ENCODE measurements at places on chromosomes 1 and 21.

- DNase-seq = peak; percentile 9
These were observed 44.1 kb downstream of the PGBD5 start for GRCh38 chr1:230382001-230382491.

- DNase-seq = no peak
These were observed 66.6 kb upstream of the POU3F1 start for GRCh38 chr1:38113159-38113666.

- peak; percentile 76 for DNase-seq
These were observed 68.1 kb downstream of the URB2 start for GRCh38 chr1:229694053-229694693.

DNA sequence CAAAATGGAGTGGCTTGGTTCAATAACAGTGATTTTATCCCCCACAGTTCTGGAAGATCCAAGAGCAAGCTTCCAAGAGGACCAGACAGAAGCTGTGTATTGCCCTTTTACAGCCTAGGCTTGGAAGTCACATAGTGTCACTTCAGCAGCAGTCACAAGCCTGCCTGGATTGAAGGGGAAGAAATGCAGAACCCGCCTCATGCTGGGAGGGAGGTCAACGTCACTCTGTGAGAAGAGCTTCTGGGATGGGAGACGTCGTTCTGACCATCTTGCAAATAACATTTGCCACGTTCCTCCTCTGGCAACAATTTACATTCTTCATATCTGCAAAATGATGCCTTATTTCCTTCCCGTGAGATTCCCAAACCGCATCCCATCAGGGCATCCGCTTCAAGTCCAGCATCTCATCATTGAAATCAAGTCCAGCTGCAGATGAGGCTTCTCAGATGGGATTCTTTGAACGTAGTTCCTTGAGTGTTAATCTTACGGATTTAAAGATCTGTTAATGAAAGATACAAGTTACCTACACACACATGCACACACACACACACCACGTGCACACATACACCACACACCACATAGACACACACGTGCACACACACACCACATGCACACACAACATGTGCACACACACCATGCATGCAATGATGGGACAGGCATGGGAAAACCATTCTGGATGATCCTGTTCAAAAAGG lies 23.9 kb upstream of the KIF1B start:
- DNase-seq = peak; percentile 71

DNA sequence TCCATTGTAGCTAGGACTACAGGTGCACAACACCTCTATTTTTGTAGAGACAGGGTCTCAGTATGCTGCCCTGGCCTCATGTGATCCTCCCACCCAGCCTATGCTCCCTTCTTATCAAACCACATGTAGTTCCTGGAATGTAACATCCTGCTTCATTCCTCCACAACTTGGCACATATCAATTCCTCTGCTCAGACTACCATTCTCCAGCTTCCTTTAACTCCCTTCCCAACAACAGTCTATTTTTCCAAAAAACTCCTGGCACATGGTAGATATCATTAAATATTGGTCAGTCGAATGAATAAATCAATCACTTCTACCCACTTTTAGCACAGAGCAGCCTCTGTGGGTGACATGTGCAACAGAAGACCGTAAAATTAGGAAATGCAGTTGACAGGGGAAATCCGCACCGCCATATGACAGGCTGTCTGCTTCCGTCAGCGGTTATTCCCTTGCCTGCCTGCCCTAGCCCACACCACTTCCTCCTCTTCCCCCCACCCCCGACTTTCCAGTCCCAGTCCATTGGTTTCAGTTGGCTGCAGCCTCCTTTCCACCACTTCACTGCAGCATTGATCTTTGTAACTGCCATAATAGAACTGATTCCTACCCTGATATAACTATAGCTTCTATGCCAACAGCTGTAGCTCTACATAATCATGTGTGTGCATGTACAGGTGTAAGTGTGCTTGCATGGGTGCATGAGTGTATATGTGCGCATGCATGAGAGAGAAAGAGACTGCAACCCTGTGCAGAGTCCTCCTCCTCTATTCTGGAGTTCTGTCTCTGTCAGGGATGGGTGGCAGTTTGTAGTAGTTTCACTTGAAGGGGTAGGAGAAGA lies 6.8 kb upstream of the AKR1A1 start:
- DNase-seq = peak; percentile 15

DNA sequence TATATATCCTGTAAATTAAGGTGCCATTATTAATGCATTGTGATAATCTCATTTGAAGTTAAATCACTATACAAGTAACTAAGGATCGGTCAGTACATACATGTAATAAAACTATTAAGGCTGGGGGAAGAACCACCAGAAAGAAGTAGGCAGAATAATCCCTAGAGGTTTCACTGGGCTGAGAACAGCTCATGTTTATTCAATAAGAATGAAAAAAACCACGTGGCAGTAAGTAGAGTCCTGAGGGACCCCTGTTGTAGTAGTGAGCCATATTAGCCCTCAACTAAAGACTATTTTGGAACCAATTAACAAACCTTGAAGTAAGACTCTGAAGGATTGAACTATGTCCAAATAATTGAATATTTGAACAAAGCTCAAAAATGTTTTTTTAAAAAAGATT lies 46.9 kb upstream of the ADAM30 start:
- DNase-seq = no peak
